ENCODE measurements at places on chromosomes 12 and 14.

- peak; percentile 100 for DNase-seq
These were observed 21.7 kb downstream of the ERH start for GRCh38 chr14:69376439-69376838.

- DNase-seq = no peak
These were observed 65.4 kb downstream of the ACSM4 start for GRCh38 chr12:7369274-7369729.

GRCh38 chr12:14211947-14212387 lies 153.5 kb upstream of the ATF7IP start:
- no peak for DNase-seq

DNA sequence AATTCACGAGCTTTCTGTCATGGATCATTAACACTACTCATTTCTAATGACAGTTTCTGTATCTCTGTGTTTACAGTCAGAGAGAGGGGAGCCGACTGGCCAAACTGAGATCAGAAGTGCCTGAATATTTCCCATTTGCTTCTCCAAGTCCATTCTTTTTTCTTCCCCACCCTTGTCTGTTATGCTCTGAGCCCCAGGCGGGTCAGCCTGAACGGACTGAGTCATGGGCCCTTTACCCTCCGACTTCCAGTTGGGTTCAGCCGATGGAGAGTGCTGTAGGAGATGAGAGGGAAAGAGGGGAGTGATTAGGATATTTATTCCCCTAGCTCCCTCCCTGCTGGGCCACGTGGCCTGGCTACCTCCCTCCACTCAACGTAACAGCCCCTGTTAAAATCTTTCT lies 104.7 kb downstream of the PAH start:
- DNase-seq = no peak

DNA sequence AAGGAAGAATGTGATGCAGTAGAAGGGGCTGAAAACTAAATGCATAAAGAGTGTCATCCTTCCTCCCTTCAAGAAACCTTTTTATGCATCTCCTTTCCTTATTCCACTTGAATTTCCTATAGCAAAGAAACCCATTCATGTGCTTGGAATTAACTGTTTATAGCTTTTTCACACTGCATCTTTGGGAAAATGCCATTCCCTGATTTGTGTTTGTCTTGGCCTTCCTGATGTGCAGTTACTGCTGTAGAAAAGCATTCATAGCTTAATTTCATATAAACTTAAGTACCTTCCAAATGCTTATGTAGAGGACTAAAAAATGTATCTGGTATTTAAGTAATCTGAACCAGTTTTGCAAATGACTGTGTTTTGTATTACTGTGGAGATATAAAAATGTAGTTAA lies 61.8 kb downstream of the SDR9C7 start:
- DNase-seq = no peak

GRCh38 chr12:9123781-9124382 lies 8.2 kb upstream of the A2M start:
- DNase-seq = no peak

DNA sequence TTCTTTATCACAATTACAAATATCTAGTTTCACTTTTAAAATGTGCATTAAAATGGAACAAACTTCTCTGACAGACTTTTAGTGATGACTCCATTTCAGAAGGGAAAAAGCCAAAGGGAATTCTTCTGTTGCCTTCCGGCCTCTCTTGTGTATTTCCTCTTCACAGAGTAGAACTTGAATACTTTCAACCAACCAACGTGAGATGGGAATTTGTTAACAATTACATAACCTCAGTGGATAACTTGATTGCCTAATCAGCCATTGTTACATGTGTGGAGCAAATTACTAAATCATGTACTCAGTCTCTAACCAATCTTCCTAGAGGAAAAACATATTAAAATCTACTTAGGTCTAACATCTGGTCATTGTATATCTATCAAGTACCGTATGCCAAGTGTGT lies 291.1 kb downstream of the SYT1 start:
- peak; percentile 74 for DNase-seq

DNA sequence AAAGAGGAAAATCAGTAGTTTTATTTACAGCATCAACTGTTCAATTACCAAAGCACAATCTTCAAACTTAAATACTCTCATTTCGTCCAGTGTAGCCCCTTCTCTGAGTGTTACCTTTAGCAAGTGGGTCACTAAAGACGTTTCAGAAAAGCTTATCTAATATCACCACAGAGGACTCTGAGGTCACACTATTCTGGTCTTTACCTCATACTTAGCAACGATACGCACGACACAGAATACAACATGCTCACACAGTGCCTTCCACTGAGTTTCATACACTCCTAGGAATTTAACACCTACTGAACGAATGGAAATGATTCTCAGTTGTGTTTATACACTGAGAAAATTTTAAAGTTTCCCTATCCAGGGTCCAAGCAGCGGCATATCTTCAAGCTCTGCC lies 2.0 kb downstream of the SYT10 start:
- no peak for DNase-seq

DNA sequence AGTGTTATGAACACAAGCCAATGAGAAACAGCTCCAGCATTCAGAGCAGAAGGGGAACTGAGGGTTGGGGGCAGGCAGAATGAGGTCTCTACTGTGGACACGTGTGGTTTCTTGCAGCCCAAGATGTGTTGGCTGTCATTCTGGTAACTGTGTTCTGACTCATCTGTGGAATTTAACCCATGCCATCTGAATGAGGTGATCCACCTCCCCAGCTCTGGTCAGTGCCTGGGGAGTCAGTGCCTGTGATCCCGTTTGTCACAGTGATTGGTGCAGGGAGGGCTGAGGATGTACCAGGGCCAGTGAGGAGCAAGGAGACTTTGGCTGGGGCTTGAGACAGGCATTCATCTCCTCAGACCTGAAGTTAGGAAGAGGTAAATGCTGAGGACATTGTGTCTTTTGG lies 216.8 kb downstream of the MSRB3 start:
- DNase-seq = peak; percentile 88

GRCh38 chr14:104512061-104512460 lies 67.5 kb upstream of the C14orf180 start:
- DNase-seq = no peak

DNA sequence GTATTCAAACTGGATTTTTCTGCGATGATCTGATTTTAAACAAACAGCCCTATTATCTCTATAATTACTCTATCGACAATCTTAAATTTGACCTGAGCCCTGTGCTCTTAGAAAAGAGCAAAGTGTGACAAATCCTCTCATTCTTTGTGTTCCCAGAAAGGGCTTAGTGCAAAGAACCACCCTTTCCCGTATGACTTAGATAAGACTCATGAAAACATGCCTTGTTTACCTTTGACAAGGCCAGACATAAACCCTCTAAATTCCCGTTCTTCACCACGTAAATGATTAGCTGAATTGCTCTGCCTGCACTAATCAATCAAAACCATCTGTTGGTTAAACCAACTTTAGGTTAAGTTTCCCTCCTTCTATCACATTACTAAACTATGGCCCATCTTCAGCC lies 285.7 kb upstream of the SEL1L start:
- no peak for DNase-seq

DNA sequence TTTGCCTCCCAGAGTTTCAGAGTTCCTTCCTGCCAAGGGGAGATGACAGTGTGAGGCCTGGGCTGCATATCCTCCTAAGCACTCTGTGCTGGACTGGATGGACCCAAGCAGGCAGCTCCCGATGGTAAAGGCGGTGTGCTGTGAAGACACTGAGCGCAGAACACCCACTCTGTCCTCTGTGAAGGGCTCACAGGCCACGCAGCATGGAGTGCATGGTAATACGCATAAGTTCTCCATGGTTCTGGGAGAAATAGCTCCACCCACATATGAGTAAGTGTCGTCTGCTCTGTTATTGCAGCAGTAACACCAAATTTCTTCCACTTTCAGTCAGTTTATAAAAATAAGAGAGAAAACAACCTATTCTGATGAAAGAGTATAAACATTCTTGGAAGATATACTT lies 55.8 kb downstream of the TMEM30B start:
- DNase-seq = no peak

DNA sequence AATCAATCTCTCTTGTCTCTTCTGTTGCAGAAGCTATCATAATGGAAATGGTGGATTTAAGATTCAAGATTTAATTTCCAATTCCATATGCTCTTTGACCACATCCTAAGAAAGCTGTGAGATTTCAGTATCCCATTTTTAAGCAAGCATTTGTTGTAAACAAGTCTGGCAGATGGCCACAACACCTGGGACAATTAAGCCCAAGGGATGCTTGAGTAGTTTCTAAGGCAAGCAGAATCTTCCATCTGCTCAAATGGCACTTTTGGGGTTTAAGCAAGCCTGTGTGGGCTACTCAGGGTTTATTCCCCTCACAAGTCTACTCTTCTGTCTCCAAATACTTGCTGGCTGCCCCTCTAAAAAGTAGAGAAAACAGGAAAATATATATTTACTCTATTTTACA lies 304.7 kb upstream of the SYT1 start:
- DNase-seq = no peak

DNA sequence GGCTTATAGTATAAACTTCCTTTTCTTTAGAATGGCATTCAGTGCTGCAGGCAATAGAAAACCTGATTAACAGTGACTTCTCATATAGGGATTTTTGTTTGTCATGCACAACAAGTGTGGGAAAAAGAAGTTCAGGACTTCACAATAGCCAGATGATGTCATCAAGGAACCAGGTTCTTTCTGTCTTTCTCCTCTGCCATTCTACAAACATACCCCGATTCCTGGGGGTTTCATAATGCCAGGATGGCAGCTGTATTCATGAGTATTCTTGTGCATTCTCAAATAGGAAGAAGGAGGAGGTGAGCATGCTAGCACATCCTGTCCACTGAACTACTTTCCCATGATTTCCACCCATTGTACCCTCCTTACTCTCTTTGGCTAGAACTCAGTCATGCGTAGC lies 182.7 kb upstream of the EEA1 start:
- peak; percentile 84 for DNase-seq

DNA sequence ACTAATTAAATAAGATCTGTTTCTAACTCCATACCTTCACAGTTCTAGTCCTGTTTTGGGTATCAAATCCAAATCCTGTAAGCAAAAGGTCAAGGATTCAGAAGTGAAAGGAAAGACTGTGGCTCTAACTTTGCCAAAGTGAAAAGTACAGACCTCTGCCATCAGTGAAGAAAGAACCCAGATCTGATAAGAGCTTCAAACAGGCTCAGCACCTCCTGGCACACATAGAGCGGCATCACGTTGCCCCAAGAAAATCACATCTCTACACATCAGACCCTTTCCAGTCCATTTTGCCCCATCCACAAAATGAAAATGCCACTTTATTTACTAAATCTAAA lies 23.2 kb downstream of the CLIP1 start:
- DNase-seq = no peak

DNA sequence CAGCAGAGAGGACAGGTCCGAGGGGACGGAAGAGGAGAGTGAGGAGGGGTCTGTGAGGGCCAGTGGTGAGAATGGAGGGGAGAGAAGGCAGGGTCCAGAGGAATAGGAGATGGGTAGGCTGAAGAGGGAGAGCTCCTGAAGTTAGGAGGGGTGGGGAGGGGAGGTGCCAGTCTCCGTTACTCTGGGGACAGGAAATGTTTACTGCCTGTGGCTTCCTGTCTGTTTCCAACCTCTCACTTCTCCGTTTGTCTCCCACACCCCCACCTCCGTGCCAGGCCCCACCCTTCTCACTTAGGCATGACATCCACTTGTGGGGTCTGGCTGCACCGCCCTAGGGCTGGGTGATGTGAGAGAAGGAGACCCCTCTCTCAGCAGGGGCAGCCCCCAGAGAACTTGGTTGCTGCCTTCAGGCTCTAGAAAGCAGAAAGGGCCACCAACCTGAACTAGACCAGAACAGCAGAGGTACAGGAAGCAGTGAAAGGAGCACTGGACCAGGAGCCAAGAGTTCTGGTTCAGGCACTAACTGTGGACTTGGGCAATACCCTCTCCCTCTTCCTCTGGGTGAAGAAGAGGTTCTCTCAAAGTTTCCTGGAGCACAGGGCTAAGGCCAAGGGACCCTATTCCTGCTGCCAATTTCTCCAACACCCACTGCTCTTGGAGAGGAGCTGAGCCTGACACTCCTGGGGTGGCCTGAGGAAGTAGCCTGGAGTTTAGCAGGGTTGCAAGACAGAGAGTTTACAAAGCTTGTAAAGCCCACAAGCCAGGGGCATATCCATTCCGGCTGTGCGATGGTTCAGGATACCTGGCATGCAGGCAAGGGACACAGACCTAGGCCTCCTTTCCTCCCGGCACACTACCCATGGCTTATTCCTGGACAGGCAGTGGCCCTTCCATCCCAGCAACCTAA lies 5.5 kb downstream of the ITGA5 start:
- DNase-seq = no peak

DNA sequence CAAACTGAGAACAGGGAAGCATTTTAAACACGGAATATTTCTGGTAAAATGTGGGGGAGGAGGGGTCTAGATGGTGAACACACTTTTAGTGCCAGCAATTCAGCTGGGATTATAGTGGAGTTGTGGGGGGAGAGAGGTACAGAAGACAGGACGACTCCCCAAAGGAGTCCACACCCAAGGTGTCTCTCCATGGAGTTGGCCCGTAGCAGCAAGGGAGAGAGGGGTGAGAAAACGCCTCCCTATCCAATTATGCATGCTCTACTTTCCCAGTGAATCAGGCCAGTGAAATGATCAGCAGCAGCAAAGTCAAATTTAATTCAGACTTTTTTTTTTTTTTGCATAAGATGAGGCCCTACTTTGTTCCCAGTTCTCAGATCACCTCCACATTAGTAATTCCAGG lies 38.6 kb downstream of the BTG1 start:
- no peak for DNase-seq

- no peak for DNase-seq
These were observed 52.1 kb downstream of the GALNT4 start for GRCh38 chr12:89472508-89472907.

- peak; percentile 46 for DNase-seq
These were observed 30.5 kb downstream of the PPP2R5C start for GRCh38 chr14:101791919-101792572.

- no peak for DNase-seq
These were observed 209.4 kb downstream of the LRIG3 start for GRCh38 chr12:58710901-58711300.

DNA sequence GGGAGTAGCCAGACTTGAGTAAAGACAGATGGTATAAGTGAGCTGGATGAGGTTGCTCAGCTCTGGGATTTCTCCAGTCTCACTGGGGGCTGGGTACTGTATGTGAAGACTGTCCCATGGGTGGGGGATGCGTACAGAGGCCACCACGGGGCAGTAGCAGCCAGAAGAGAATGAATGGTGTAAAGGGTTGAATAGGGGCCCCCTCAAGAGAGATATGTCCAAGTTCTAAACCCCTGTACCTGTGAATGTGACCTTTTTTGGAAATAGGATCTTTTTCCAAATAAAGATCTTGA lies 21.8 kb upstream of the BCDIN3D start:
- no peak for DNase-seq

- DNase-seq = no peak
These were observed 66.5 kb downstream of the ATP23 start for GRCh38 chr12:58007875-58008274.

DNA sequence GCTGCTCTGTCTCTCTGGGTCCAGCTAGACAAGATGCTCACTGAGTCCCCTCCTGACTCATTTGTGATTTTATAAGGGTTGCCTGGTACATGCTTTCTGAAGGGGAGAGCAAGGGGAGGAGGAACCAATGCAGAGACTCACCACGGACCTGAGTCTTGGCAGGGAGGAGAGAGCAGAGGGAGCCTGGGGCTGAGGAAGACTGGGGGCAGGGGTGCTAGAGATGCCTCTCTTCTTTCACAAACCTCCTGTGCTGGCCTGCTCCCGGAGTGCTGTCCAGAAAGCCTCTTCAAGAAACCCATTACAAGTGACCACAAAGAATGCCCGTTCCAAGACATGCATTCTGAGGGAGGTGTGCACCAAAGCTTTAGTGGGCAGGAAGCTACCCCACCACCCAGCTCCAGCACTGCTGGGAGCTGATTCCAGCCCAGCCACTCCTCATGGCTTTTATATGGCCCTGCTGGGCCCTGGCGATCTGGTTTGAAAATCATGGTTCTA lies 33.1 kb upstream of the DICER1 start:
- DNase-seq = no peak

Data from renal cortical epithelial cell (primary cell).